ENCODE measurements at places on chromosomes 13 and 19.

DNA sequence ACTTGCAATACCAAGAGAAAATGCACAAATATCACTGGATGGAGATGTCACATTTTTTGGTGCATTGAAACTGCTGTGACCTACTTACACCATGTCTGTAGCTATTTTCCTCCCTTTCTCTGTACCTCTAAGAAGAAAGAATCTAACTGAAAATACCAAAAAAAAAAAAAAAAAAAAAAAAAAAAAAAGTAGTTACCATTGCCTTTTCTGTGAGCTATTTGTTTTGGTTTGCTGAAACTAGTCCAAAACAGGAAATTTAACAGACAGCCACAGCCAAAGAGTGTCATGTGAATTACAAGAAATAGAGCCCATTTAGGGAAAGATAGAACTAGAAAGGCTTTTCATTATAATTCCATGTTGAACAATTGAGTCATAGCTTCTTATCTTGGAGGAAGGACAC is 37.3 kb downstream of the TNFSF13B start:
- no peak for DNase-seq

DNA sequence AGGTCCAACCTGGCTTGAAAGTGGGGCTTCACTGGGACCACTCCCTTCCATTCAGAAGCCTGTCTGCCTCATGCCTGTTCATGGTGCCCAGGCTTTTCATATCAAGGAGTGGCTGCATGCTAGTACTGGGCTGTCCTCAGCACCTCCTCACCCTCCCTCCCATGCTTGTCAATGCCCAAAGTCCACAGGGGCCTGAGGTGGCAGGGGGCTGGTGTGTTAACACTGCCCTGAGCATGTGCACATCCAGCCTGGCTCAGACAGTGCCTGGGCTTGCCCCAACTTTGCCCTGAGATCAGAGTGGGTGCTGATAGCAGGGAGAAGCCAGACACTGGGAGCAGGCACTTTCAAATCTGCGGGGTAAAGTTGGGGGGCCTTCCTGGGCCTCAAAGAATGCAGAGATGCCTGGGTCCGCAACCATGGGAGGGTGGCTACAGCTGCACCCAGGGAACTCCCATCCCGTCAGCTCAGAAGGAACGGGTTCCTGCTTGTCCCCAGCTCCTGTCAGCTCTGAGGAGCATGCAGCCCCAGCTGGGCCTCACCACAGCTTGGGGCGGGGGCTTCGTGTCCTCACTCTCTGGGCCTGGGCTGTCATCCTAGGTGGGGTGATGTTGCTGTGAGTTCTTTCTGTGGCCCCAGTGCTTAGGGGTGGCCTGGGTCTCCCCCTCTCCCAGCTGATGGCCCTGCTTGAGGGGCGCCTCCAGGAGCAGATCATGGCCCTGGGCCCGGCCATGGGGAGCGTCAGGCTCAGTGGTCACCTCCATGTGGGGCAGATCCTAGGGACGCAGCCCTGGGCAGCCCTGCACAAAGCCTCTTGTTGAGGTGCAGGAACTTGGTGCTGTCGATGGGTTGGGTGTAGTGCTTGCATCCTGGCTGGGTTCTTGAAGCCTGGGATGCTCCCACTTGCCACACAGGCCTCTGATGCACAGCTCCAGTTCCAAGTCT is 830.6 kb upstream of the SLITRK5 start:
- no peak for DNase-seq

- DNase-seq: no peak
Measured at GRCh38 chr13:51733374-51734298, 70.3 kb downstream of the DHRS12 start.

DNA sequence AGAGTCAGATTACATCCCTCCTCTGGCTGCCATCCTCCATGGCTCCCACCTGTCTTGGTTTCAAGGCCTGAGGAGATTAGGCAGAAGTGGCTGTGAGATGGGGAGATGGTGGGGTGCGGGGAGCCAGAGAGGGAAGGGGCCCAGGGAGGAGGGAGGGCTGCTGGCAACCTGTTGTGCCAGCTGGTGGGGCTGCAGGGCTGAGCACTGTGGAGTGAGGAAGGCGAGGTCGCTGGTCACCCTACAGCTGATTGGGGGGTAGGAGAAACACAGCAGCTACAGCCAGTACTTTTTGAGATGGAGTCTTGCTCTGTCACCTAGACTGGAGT is 48.3 kb downstream of the CD320 start:
- DNase-seq: no peak

DNA sequence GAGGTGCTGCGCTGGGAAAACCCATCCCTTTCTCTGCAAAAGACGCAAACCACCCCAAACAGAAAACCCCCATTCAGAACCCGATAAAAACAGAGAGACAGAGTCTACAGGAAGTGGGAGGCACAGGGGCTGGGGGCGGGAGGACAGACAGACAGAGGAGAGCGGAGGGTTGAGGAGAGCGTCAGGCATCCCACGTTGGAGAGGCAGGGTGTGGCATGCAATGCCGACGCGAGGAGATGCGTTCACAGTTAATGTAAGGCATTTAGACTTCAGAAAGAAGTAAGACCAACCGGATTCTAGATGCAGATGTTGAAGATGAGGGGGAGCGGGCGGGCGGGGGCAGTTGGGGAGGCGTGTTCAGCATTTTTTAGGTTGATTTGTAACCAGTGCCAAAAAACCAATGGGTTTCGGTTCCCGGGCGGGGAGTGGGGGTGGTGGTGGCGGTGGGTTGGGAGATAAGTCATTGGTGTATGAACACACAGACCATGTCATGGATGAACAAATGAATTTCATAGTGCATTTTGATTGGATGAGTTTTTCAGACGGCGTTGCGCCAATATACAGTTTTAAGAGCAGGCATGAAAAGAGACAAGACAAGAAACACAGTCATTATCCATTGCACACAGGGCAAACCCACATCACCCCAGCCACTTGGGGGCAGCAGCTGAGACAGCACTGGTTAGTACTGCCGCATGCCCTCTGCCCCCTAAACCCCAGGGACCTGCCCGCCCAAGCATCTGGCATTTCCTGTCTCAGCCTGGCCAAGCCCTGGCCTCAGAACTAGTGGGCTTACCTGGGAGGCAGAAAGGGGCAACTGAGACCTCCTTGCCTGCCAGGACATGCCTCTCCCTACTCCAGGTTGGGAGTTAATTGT is 91.3 kb downstream of the IER2 start:
- DNase-seq: peak; percentile 21

DNA sequence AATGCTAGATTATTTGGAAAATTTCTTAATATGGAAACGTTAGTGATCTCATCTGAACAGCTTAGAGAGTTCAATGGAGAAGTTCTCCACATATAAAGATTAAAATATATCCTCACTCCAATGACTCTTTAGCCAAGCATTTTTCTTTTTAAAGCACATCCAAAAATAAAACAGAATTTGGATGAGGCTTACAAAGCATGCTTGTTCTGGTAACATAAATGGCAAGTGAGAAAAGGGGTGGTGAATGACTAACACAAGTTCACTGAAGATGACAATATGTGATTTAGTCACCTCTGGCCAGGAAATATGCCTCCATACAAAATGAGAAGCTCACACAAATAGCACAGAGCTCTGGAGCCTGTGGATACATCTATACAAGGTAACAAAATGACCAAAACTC is 253.0 kb downstream of the PCDH20 start:
- no peak for DNase-seq

- no peak for DNase-seq
Measured at GRCh38 chr13:92459306-92459705, 767.3 kb upstream of the GPC6 start.

- DNase-seq: no peak
Measured at GRCh38 chr13:26498656-26499601, 58.6 kb upstream of the WASF3 start.

GRCh38 chr13:67048821-67049150 is 181.3 kb downstream of the PCDH9 start:
- DNase-seq: no peak

DNA sequence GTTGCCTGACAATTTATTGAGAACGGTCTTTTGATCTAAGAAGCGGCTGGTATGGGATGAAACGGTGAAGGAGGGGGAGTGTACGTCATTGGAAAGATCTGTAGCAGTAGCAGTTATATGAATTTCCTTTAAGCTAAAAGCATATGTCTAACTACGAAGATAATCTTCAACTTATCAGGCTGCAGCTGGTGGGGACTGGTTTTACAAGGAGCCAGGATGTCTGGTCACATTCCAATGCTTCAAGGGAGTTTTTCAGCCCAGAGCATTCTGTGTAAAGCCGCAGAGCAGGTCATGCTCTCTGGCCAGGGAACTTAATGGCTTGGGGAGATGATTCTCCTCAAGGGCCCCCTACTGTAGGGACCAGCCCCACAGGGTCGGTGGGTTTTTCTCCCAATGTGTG is 29.2 kb downstream of the CLEC4M start:
- DNase-seq: no peak

- DNase-seq: no peak
Measured at GRCh38 chr13:62246581-62246980, 830.9 kb upstream of the PCDH20 start.

- no peak for DNase-seq
Measured at GRCh38 chr13:47661076-47661475, 340.0 kb downstream of the SUCLA2 start.

DNA sequence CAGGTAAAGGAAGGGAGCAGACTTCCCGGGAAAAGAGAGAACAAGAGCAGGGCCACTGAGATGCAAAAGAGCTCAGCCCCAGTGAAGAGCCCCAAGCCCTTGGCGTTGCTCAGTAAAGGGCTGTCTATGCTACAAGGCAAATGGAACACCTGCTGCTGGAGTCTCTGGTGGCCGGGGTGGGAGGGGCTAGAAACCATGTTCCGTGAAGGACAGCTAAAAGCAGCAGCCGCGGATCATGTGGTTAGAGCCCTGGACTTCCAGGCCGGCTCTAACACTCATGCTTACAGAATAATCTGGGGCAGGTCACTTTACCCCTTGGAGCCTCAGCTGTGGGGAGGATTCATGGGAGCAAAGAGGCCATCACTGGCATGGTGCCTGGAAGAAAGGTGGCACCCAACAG is 17.8 kb downstream of the POU2F2 start:
- DNase-seq: no peak

DNA sequence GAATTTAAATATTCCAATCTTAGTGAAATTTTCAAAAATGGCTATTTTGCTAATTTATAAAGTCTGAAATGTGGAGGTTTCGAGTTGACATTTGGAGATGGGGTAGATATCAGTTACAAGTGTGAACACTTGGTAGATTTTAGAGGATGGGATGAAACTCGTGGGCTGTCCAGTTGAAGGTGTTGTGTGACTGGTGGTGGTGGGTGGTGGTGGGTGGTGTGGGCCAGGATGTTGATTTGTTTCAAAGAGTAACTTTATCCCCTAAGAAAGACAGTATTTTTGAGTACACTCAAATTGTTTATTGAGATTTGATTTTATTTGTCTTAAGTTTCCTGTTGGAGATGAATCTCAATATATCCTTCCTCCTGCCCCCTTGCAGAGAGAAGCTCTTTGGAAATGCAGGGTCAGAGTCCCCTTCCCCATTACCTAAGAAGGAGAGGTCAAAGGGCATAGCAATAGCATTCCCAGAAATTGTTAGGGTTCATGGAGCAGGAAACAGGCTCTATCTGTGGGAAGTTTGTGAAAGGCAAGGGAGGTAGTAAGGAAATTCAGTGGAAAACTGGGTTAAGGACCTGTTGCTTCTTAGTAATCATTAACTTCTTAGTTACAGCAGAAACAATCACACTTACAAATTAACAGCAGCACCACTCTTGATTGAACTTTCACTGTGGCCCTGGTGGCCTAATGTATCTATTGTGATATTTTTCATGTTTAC is 133.6 kb upstream of the RNF113B start:
- DNase-seq: no peak

DNA sequence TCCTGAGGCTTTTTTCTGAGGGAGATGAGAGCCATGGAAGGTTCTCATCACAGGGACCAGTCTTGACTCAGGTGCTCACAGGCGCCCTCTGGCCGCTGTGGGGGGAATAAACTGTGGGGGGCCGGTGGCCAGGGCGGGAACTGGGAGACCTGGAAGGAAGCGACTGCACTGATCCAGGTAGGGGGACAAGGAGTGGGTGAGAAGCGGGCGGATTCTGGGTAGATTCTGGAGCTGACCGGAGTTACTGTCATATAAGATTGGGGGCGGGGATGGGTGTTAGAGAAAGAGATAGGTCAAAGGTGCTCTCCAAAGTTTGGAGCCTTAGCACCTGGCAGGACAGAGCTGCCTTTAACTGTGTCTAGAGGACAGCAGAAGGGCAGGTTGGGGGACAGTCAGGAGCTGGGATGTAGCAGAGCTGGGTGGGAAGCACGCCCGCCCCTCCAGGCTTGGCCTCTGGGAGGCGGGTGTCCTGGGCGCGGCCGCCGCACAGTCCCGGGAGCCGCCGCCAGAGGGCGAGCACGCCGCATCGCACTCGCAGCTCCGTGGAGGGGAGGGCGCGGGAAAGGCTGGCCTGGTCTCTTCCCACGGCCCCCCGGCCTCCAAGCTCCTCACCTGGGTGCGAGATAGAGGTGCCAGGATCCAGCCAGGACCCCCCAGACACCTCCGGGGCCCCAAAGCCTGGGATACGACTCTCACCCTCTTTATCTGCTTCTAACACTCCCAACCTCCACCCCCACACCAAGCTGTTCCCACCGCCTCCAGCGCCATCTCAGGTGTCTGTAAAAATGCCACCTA is 4.2 kb upstream of the DAND5 start:
- DNase-seq: peak; percentile 82

- no peak for DNase-seq
Measured at GRCh38 chr13:52991344-52992020, 37.1 kb upstream of the OLFM4 start.

GRCh38 chr13:90154311-90154960 is 1193.1 kb upstream of the MIR17HG start:
- DNase-seq: no peak

DNA sequence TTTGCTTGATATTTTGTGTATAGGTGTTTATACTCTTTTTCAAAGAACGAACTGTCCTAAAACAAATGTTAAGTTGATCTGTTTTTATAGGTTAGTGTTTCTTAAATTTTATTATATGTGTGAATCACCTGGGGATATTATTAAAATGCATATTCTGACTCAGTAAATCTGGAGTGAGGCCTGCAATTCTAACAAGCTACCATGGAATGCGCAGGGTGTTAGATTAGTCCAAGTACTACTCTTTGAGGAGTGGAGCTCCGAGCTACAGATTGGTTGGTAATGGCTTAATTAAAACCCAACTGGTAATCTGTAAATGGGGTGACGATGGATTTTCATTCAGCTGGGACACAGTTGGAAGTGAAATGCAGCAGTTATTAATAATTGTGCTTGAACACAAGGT is 214.1 kb upstream of the UFM1 start:
- no peak for DNase-seq

- DNase-seq: no peak
Measured at GRCh38 chr19:42086770-42087550, 11.0 kb downstream of the ZNF574 start.

DNA sequence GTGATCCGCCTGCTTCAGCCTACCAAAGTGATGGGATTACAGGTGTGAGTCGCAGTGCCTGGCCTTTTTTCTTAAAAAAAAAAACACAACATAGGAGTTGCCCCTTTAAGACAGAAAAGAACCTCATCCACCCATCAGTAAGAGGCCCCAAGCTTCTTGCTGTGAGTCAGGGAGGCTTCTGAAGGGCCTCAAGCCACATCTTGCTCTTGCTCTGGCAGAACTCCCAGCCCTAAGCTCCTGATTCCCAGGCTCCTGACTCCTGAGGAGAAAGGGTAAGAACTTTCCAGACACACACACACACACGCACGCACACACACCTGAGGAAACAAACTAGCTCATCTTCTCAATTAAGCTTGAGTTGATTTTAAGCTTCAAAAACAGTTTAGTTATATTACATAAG is 6.9 kb downstream of the ETFB start:
- no peak for DNase-seq

Data from naive thymus-derived CD8-positive, alpha-beta T cell (primary cell).